OCI-M1 (cell line): ENCODE measurements at places on chromosomes 12 and 14.

- peak; percentile 27 for DNase-seq
These were observed 50.9 kb upstream of the INSM2 start for GRCh38 chr14:35482994-35483515.

GRCh38 chr12:25366122-25366521 lies 115.4 kb upstream of the KRAS start:
- no peak for DNase-seq

- DNase-seq = no peak
These were observed at the start of gene GRIN2B for GRCh38 chr12:13981296-13981962. Gene GRIN2B (minus strand): TSS chr12:13981602. CDS start chr12:13866208, 115,394 bp downstream.

- peak; percentile 88 for DNase-seq
These were observed 10.0 kb upstream of the SMARCD1 start for GRCh38 chr12:50074936-50075807.

DNA sequence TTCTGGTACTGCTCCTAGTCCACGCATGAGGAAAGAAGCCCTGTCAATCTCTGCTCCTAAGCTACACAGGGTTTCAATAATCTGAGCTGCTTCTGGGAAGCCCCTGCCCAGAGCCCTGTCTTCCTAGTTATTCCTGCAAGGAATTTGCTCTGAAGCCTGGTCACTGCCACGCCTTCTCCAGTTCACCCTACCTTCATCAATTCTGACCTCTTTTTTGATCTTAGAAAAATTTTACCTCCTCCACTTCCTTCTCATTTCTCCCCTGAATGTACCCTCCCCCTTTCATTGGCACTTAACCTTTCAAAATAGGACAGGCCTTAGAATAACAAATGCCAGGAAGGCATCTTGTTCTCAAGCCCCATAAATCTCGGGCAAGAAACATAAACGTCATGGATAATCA lies 14.9 kb upstream of the LRRK2 start:
- no peak for DNase-seq

- no peak for DNase-seq
These were observed 275.3 kb downstream of the EGLN3 start for GRCh38 chr14:33675415-33676130.

DNA sequence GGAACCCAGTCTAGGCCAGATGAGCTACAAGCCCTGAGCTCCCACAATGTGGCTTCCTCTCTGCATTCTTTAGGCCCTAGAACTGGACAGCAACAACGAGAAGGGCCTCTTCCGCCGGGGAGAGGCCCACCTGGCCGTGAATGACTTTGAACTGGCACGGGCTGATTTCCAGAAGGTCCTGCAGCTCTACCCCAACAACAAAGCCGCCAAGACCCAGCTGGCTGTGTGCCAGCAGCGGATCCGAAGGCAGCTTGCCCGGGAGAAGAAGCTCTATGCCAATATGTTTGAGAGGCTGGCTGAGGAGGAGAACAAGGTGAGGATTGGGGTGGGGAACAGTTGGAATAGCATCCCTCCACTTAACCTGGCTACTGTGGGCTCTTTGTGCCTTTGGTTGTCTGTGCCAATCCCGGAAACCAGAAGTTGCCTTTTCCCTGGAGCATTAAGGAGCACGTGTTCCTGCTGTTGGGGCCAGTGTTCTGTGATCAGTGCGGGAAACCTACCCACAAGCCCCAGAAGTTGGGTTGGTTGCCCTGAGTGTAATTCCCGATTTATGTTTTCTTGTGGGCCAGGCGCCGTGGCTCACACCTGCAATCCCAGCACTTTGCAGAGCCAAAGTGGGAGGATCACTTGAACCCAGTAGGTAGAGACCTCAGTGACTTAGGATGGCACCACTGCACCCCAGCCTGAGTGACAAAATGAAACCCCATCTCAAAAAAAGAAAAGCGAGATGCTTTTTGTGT lies 6.4 kb downstream of the FKBP4 start:
- DNase-seq = no peak

- no peak for DNase-seq
These were observed 109.3 kb upstream of the ETV6 start for GRCh38 chr12:11540156-11540555.

DNA sequence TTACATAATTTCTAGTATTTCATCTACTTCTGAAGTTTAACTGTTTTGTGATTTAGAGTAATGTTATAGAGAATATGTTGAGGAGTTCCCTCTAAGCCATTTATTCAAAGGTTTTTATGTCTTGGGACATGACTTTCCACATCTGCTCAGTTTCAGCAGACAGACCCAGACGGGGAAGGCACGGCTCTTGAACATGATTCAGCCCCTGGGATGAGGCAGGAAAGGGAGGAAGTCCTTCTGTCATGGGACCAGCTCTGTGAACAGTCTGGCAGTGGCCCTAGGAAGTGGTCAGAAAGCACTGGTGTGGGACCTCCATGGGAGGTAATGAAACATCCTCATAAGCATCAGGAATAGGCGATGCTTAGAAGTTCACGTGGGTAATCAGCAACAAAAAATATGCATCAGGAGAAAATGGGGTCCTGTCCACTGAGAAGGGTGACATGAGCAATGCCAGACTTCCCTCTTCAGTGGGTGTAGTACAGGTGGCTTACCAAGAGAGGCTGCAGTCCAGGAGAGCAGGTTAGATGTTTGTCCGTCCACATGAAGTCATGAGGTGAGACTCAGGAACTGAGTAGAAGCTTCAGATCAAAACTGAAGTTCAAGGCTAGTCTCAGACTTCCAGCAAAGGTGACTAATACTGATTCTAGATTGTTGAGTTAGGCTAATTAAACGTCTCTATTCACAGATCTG lies 248.5 kb downstream of the IPO8 start:
- DNase-seq = no peak

- DNase-seq = peak; percentile 36
These were observed 109.0 kb downstream of the APAF1 start for GRCh38 chr12:98754095-98754494.

GRCh38 chr14:104967386-104968152 lies 10.6 kb downstream of the AHNAK2 start:
- DNase-seq = no peak

DNA sequence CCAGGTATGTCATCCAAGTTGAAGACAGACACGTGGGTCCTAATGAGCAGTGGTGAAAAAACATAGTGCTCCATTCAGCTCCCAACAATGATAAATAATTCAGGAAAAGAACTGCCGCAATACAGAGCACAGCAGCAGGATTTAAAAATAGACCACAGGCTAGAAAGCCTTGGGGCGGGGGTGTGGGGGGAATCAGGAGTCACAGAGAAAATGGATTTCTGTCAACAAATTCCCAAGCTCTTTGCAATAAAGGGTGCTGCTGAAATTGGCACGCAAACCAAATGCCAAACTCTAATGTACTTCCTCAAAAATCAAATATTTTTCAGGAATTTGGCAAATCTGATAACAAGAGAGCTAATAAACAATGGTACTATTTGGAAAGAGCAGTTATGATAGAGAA lies 58.6 kb downstream of the R3HDM2 start:
- DNase-seq = no peak

DNA sequence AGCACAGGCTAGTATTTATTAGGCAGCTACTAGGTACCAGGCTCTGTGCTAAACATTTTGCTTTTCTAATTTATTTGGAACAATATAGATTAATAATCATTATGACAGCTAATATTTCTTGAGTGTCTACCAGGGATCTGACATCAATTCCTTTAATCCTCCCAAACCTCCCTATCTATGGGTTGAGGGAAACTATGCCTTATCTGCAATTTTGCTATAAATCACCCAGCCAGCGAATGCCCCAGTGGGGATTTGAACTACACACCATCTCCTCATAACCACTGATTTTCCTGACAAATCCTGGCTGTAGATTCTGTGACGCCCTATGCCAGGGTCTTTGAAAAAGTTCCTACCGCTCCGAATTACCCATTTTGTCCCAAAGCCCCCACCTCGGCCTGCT lies 21.4 kb upstream of the PLEKHG3 start:
- DNase-seq = no peak

DNA sequence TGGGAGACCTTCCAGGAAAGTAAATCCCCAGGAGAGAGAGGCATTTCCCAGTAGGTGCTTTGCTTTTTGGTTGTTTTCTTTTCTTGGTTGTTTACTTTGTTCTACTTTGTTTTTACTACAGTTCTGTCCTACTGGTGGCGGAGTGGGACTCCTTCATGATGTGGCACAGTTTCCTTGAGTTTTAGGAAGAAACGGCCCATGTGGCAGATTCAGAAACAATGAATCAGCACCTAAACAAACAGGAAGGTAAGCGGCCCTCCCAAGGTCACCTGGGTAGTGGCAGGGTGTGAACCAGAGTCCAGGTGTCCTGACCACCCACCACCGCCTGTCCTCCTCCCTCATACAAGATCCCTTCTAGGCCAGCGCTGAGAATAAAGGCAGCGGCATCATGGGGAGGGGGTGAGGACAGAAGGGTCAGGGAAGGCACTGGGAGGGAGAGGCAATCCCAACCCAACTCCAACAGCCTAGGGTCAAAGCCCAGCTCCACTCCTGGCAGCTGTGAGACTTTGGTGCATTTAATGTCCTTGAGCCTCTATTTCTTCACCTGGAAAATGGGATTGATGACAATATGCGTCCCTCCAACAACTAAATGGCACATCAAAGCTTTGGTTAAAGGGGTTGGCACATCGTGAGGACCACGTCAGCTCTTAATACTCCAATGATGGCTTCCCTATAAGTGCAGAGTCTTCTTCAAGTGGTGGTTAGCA lies 111.5 kb upstream of the BCL2L14 start:
- DNase-seq = no peak

DNA sequence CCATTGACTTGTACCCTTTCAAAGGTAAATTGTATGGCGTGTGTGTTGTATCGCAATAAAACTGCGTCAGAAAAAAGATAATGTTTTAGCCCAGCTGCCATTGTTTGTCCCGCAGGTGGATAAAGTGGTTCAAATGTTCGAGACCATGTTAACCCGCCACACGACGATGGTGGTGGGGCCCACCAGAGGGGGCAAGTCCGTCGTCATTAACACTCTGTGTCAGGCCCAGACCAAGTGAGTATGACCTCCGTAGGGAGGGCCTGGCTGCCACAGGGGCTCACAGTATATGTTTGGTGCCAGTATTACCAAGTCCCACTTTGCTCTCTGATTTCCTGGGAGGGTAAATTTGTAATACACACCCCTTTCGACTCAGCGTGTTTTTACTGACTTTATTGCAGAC lies 96.9 kb downstream of the DNAH10 start:
- DNase-seq = no peak

DNA sequence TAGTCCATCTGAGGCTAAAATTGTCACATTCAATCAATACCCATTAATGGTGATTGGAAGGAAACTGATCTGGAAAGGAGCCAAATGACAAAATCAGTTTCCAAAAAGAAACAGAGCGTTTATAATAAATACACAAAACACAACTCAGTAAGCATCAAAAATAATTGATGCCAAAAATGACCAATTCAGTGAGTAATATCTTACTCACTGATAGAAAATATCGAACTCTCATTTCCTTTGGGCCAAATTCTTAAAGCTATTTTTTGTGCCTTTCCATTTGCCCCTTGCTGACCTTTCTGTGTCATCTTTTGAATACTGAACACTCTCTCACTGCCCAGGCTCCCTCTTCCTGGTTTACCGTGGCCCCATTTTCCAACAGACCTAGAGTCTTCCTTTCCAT lies 22.5 kb upstream of the ATP2B1 start:
- no peak for DNase-seq

DNA sequence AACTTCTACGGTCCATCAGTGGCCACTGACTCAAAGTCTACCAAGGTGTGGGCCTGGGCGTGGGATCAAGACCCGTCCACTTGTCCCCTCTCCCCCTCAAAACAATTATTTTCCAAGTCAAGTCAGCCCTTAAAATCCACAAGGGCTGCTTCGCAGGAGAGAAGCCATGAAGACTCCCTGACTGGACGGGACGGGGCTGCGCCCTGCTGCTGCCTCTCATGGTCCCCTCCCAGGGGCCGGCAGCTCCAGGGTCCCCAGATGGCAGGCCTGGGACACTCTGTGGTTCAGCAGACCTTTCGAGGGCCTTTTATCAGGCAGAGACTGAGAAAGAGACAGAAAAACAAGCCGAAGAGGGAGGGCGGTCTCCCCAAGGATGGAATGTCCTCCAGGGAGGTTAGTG lies 10.8 kb downstream of the NGB start:
- no peak for DNase-seq

DNA sequence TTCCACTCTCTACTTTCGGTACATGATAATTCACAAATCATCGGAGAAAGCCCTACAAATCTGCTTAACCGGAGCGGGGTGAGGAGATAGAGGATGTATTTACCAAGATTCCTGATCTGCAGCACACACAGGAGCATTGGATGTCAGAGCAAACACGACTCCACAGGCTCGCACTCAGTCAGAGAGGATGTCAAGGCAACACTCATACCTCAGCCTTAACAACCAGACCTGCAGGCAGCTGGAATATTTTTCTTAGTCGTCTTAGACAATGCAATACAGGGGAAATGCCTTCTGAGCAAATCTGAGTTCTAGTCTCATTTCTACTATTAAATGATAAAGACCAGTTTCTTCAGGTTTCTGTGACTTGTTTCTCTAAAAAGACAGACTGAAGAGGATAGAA lies 159.3 kb upstream of the CPNE8 start:
- no peak for DNase-seq

DNA sequence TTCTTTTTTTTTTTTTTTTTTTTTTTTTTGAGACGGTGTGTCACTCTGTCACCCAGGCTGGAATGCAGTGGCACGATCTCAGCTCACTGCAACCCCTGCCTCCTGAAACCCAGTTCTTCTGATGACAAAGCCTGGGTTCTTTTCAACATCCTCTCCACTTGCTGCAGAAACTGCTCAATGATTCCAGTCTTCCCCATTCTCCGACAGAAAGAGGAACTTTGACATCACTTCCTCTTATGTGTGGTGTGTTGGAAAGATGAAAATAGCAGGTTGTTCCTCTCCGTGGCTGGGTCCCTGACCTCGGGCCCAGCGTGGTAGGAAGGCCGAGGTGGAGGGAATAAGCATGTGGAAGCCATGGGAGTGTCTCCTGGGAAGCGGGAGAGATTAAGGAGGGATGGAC lies 198.4 kb downstream of the PHETA1 start:
- peak; percentile 72 for DNase-seq

GRCh38 chr12:47391566-47391965 lies 311.8 kb upstream of the AMIGO2 start:
- no peak for DNase-seq

DNA sequence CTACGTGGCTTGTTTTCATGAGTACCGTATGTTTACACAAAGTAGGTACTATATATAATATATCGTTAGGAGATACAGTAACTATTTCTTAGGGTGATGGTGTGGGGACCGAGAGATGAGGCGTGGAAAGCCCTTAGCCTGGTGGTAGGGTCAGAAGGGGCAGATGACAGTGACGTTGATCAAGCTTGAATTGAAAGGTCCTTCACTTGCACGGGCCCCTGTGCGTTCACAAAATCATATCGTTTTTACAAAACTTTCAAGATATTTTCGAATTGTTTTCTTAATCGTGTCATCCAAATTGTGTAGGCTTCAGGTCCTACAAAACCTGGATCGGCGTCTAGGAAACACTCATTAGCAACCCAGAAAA lies 881 bp upstream of the SOS2 start:
- no peak for DNase-seq
